ENCODE measurements at places on chromosomes 6 and 20.

GRCh38 chr20:50281831-50282591, 91.4 kb downstream of the CEBPB start:
- DNase-seq = no peak

- DNase-seq = no peak
Observed at GRCh38 chr6:169167581-169168301, 85.9 kb downstream of the THBS2 start.

DNA sequence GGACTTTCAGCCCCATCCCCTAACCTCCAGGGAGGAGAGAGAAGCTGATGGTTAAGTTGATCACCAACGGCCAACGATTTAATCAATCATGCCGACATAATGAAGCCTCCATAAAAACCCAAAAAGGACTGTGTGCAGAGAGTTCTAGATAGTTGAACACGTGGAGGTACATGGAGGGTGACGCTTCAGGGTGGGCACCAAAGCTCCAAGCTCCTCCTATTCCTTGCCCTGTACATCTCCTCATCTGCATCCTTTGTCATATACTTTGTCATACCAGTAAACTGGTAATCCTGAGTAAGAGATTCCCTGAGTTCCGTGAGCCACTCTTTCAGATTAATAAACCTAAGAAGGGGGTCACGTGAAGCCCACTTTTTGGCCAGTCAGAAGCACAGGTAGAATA, 3.7 kb upstream of the GMDS start:
- DNase-seq = no peak

- DNase-seq = no peak
Observed at GRCh38 chr6:129709196-129709768, 695 bp downstream of the ARHGAP18 start.

GRCh38 chr6:101926149-101926925, 532.8 kb downstream of the GRIK2 start:
- DNase-seq = no peak

DNA sequence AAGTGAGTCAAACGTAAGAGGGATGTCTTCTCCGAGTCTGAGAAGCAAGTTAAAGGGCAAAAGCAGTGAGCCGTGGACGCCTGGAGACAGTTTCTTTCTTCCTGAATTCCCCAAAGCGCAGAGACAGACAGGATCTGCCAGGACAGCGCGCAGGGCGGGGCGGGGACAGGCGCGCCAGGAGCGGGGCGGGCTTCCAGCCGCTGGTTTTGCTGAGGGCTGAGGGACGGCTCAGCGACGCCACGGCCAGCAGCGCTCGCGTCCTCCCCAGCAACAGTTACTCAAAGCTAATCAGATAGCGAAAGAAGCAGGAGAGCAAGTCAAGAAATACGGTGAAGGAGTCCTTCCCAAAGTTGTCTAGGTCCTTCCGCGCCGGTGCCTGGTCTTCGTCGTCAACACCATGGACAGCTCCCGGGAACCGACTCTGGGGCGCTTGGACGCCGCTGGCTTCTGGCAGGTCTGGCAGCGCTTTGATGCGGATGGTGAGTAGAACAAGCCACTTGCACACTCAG, at the start of gene SCGN:
Gene SCGN, plus strand, starts transcription at position 209 of the 509 bp plus-strand sequence. Its CDS starts 189 bp downstream, at position 398.
- DNase-seq = no peak

GRCh38 chr6:5462856-5463255, 201.5 kb downstream of the FARS2 start:
- DNase-seq = no peak

GRCh38 chr6:135710042-135710441, 141.5 kb upstream of the PDE7B start:
- DNase-seq = no peak

GRCh38 chr6:35062676-35063574, 78.2 kb downstream of the TCP11 start:
- DNase-seq = no peak

GRCh38 chr20:31580706-31581105, 24.4 kb upstream of the ID1 start:
- DNase-seq = no peak

DNA sequence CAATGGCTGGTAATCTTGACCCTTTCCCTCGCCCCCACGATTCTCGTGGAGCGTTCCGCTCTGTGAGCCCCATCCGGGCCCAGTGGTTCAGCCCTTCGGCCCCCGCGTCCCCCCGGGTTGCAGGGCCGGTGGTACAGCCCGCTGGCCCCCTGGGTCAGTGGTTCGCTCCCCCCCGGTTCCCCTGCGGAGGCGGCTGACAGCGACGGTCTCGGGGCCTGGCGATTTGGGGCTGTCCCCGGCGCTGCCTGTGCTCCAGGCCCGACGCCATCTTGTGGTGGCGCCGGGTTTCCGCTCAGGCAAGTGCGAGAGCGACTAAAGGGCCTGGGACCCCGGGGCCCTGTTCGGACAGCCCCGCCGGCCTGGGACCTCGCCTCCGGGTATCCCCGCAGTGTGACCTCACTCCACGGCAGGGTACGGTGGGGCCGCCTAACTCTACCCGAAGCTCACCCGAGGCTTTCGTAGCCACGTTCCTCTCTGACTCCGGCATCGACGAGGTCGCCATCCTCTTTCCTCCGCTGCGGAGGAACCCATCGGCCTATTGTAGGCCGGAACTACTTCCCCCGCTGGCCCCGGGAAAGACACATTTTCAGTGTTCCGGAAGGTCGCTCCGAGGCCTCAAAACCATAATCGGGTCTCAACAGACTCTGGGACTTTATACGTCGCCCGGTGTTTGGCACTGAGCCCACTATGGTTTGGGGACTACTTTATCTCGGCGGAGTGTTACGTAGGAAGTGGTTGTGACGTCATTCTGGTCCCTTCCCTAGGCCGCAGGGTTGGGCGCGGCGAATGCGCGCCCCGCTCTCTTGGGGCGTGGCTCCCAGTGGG, at the start of gene ZNF335:
Gene ZNF335, minus strand, starts transcription at position 529 of the 825 bp plus-strand sequence. CDS start 793 bp downstream, outside the sequence.
- DNase-seq = peak; percentile 93

DNA sequence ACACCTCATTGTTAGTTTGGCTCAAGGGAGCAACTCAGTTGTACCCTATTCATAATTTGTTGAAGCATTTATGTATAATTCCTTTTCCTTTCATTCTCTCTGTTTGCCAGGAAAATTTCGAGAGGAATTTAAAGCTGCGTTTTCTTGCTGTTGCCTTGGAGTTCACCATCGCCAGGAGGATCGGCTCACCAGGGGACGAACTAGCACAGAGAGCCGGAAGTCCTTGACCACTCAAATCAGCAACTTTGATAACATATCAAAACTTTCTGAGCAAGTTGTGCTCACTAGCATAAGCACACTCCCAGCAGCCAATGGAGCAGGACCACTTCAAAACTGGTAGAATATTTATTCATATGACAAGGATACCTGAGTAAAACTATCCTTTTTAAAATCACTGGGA, 45.2 kb upstream of the GFRAL start:
- DNase-seq = no peak

DNA sequence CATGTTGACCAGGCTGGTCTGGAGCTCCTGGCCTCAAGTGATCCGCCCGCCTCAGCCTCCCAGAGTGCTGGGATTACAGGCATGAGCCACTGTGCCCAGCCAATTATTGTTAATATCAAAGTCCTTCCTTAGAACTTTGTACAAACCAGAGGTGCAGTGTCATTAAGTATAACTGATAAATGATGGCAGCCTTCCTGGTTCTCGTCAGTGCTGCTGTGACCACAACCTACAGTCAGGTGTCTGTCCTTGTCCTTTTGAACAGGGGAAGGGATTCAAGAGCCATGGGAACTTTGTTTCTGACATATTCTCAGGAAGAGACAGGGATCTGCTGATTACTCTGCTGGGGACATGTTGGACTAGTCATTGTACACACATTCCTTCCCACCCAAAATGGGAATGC, 103.2 kb upstream of the TIAM2 start:
- no peak for DNase-seq

DNA sequence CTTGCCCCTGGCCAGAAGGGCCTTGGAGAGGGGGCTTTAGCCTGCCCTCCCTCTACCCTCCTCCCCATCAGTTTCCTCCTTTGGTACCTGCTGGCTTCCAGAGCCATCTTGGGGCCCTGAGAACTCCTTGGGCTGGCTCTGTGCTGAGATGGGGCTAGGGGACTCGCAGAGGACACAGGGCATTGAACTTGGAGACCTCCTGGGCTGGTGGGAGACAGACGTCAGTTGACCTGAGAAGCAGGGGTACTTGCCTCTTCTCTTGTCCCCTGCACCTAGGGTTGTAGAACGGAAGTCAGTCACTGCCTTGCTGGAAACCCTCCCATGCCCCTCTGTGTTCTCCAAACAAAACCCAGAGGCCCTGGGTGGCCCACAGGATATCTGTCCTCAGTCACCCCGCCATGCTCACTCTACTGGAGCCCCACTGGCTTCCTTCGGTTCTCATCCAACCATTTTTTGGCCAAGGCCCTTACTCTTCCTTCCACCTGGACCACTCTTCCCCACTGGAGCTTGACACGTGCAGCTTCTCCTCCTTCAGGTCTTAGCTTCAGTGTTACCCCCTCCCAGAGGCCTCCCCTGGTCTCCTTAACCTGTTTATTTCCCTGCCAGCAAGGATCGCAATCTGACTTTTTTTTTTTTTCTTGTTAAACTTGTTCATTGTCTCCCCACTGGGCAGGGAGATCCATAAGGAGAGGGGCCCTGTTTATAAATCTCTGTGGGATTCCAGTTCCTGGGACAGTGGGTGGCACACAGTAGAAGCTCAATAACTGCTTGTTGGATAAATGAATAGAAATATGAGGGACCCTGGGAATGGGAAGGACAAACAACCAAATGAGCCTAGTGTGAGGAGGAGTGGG, 971 bp downstream of the RBCK1 start:
- no peak for DNase-seq

- no peak for DNase-seq
Observed at GRCh38 chr6:115468272-115469005, 592.3 kb downstream of the FRK start.

DNA sequence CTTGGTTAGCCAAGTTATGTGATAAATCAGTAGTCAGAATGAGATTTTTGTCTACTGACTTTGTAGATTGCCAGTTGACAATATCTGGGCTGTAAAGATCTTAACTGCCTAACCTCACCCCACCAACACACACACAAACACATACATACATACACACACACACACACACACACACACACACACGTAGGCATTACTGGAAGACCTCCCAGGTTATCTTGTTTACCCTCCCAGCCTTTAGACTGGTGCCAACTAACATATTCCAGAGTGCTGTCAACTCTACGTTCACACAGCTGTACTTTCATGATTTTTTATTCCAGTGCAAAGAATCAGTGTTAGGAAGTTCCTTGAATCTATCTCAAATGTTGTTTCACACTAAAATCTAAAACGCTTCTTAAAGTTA, 38.9 kb downstream of the BMP5 start:
- no peak for DNase-seq

DNA sequence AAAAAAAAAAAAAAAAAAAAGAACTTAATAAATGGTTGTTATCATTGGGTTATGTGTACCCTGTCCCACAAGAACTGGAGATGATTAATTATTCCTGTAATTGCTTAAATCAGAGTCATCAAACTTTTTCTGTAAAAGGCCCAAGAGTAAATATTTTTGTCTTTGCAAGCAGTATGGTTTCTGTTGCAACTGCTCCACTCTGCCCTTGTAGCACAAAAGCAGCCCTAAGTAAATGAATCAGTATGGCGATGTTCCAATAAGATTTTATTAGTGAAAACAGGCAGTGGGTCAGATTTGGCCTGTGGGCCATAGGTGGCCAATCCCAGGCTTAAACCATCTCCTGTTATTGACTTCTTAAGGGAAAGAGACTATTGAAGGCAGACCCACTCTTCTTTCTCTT, 252.7 kb downstream of the TSHZ2 start:
- no peak for DNase-seq

DNA sequence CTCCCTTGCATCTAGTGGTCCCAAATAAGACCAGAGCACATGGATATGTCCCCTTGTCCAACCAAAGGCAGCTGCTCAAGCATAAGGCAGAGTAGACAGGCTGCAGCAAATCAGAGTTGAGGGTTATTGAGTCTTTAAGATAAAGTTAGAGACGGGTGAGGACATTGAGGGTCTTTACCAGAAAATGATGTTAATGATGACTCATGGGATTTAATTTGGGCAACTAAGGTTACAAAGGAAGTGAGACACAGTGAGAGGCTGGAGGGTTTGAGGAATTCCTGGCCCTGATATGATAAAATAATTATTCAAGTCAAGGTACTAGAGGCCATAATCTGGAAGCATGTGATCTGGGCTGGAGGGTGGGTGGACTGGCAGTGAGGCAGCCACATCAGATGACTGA, 133.6 kb downstream of the ALDH8A1 start:
- DNase-seq = no peak

- no peak for DNase-seq
Observed at GRCh38 chr20:896501-897025, 19.6 kb downstream of the ANGPT4 start.

- DNase-seq = no peak
Observed at GRCh38 chr20:51497542-51498467, 44.7 kb downstream of the NFATC2 start.

DNA sequence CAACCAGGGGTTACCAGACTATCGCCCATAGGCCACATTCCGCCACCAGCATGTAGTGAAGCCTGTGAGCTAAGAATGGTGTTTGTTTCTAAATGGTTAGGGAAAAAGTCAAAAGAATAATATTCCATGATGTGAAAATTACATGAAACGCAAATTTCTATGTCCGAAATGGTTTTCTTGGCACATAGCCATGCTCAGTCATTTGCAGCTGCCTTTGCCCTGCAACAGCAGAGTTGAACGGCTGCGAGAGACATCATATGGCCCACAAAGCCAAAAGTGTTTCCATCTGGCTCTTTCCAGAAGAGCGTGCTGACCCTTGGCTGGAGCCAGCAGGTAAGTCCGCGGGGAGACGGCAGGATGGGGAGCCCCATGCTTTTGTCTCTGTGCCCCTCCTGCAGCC, 60.7 kb downstream of the FAM120B start:
- DNase-seq = no peak

DNA sequence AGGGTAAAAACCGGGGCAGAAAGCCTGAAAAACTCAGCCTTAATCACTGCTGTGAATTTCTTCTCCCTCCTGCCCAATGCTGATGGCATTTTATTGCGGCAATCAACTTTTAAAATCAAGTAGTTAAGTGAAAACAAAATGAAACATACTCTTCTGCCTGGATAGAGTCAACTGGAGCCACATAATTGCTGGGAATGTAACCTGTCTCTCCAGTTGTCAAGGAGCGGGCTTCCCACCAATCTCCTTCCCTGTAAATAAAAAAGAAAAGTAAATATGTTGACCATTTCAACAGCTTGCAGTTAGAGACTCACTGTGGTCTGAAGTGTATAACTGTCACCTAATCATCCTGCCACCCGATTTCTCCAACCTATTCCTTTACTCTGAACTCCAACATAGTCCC, 102.1 kb upstream of the TRAF3IP2 start:
- no peak for DNase-seq

GRCh38 chr6:167811040-167811439, 15.7 kb upstream of the AFDN start:
- no peak for DNase-seq

DNA sequence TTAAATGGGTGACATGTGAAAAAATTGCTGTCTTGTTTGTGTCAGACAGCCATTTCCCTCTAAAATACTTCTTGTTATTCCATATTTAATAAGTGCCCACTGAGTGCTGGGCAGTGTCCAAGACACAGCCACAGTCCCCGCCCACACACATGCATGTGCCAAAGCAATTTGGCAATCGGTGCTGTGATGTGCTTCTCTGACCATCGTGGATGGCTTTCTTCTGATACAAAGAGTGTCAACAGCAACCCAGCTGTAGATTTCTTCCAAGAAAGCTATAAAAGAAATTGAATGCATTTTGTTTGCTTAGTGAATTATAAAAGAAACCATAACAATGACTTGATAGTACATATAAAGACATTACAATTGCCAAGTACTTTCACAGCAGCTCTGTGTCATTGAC, 140.5 kb upstream of the ATXN1 start:
- DNase-seq = no peak

Measured in activated CD8-positive, alpha-beta memory T cell treated with anti-CD3 and anti-CD28 coated beads for 48 hours (primary cell).